ENCODE measurements at places on chromosomes 3 and 15. TPM values are rescaled to one million over a fixed set of nuclear protein-coding genes. Genes with fewer than 3 reads are reported as not detected.
A peak's percentile ranks its signal among the peaks of the same experiment; 100 is the strongest.

SPG21 gene
- 76.8 TPM for total RNA-seq

DNA sequence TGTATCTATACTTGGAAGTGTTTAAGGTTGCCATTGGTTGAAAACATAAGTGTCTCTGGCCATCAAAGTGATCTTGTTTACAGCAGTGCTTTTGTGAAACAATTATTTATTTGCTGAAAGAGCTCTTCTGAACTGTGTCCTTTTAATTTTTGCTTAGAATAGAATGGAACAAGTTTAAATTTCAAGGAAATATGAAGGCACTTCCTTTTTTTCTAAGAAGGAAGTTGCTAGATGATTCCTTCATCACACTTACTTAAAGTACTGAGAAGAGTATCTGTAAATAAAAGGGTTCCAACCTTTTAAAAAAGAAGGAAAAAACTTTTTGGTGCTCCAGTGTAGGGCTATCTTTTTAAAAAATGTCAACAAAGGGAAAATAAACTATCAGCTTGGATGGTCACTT is 19.7 kb downstream of the B3GNT5 start:
- DNase-seq, result no peak

GRCh38 chr3:30286811-30287210 is 319.6 kb upstream of the TGFBR2 start:
- no peak for DNase-seq

DNA sequence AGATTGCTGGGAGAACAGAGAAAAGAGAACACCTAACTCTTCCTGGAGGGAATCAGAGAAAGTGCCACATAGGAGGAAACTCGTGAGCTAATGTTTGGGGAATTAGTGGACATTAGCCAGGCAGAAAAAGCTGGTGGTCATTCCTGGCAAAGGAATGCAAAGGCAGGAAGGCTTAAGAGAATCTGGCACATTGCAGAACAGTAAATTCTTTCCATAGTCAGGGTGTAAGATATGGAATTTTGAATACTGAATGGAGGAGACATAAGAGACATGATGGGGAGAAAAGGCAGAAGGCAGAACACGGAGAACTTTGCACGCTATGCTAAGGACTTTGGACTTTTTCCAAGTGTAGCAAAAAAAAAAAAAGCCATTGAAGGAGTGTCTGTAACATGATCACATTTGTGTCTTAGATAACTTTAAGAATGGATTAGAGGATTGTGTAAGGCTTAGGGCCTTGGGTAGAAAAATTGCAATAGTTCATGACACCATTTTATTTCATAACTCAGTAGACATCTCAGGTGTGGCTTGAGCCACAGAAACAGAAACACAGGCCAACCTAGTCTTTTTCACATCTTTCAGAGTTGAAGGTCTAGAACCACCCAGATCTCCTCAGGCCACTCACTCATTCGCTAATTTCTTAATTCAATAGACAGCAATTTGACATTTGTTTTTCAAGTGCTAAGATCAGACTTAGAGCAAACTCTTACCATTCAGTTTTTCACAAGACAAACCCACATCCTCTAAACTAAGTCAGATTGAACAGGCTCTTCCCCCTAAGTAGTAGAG is 31.2 kb upstream of the CCDC80 start:
- no peak for DNase-seq

NCBP2 gene
- total RNA-seq, result 53.8 TPM

GRCh38 chr3:178551916-178552321 is 15.7 kb downstream of the KCNMB2 start:
- no peak for DNase-seq

CYP1A2 gene
- total RNA-seq, result not detected

GRCh38 chr15:89177116-89177515 is 44.3 kb downstream of the RLBP1 start:
- DNase-seq, result no peak

GRCh38 chr3:64438066-64438465 is 212.8 kb upstream of the PRICKLE2 start:
- DNase-seq, result no peak

GRCh38 chr15:98728811-98729160 is 80.4 kb downstream of the IGF1R start:
- DNase-seq, result no peak

- no peak for DNase-seq
Measured at GRCh38 chr3:81378552-81379293, 382.7 kb downstream of the GBE1 start.

GOLGA6A gene
- not detected for total RNA-seq

THRB gene
- 2.8 TPM for total RNA-seq

ISG20 gene
- total RNA-seq, result 253 TPM

DNA sequence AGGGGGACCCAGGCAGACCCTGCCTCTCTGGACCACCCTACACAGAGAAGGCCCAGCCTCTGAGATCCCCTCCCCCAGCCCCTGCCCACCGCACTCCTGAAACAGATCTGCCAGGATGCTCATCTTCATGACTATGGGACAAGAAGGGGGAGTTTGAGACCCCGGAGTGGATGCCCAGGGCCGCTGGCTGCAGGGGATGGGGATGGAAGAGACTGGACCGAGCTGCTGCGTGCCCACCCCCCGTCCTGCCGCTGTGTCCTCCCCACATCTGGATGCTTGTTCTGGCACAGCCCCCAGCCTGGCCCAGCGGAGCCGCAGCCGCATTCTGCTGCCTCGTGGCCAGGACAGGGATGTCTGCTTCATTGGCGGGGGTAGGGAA is 30.3 kb upstream of the SEMA3F start:
- no peak for DNase-seq

RETNLB gene
- total RNA-seq, result not detected

GRCh38 chr3:67578416-67578815 is 76.0 kb downstream of the SUCLG2 start:
- DNase-seq, result no peak

- peak; percentile 6 for DNase-seq
Measured at GRCh38 chr3:63193647-63194046, 84.5 kb upstream of the SYNPR start.

DNA sequence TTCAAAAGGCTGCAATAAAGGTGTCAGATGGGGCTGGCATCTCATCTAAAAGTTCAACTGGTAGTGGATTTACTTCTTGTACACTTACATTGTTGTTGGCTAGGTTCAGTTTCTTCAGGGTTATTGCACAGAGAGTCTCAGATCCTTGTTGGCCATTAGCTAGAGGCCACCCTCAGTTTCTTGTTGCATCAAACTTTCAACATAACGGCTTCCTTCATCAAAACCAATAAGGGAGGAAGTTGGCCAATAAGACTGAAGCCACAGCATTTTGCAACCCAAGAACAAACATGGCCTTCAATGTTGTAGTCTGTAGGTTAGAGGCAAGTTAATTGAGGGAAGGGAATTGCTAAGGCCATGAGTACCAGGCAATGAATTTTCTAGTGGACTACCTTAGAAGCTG is 218.0 kb downstream of the ZBBX start:
- DNase-seq, result no peak

MYL3 gene
- total RNA-seq, result not detected

DNA sequence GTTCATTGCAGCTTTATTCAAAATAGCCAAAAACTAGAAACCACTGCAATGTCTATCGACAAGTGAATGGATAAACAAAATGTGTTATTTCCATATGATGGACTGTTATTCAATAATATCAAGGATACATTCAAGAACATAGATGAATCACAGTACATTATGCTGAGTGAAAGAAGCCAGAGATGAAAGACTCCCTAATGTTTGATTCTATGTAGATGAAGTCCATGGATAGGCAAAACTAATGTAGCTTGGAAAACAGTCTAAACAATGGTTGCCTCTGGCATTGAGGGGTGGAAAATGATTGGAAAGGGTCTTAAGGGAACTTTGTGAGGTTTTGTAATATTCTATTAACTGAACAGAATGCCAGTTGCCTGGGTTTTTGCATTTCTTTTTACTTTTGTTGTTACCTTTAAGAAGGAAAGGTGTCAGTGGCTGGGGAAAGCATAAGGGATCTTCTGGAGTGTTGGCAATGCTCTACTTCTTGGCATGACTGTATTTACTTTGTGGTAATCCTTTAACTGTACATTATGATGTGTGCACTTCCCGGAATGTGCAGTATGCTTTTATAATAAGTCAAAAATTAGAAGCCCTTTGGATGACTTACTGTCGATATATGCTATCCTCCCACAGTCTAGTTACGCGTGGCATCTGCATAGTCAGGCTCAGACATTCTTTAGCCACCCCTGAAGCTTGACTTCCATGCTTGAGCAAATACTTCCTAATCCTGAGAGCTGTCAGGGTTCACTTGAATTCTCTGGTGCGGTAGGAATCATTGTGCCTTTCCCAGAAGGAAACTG is 20.5 kb upstream of the ATP10A start:
- DNase-seq, result no peak

GRCh38 chr3:188365988-188366698 is 212.2 kb downstream of the LPP start:
- no peak for DNase-seq
